Right cardiac atrium (tissue), 5 donors: ENCODE measurements at places on chromosomes 7 and 10. TPM values are rescaled to one million over a fixed set of nuclear protein-coding genes. Genes with fewer than 3 reads are reported as not detected.

- no peak for DNase-seq
Observed at GRCh38 chr7:65354263-65354662, 19.4 kb upstream of the ZNF92 start.

GRCh38 chr7:123351516-123352505 lies 152.0 kb upstream of the SLC13A1 start:
- no peak for DNase-seq

- DNase-seq, result peak; percentile 73
Observed at GRCh38 chr10:111076682-111077478, at the start of gene ADRA2A. ADRA2A (plus strand) TSS chr10:111077029; CDS start chr10:111077997, 968 bp downstream.

The NEUROD6 gene
- polyA plus RNA-seq, result not detected

GRCh38 chr7:29812185-29812876 lies 6.0 kb downstream of the WIPF3 start:
- no peak for DNase-seq

The CALML5 gene
- not detected for polyA plus RNA-seq

DNA sequence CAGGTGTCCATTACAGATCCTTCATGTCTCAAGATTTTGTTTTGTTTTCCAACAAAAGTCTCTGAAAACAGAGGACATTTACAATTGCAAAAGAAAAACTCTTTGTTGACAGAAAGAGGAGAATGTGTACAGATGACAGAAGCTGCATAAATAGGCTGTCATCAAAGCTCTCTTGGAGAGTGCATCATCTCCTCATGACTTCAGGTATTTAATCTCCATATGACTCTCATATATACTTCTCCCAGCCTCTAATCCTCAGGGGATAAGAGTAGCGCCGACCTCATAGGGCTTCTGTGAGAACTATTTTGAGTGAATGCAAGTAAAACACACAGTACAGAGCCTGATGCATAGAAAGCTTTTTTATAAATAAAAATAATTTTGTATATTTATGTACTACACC lies 48.1 kb upstream of the SEPTIN7 start:
- no peak for DNase-seq
